Fibroblast of skin of right quadriceps (primary cell): ENCODE measurements at places on chromosomes 7 and 10.
A peak's percentile ranks its signal among the peaks of the same experiment; 100 is the strongest.

- no peak for DNase-seq
These were observed 294.2 kb downstream of the GRID1 start for GRCh38 chr10:86072413-86072812.

DNA sequence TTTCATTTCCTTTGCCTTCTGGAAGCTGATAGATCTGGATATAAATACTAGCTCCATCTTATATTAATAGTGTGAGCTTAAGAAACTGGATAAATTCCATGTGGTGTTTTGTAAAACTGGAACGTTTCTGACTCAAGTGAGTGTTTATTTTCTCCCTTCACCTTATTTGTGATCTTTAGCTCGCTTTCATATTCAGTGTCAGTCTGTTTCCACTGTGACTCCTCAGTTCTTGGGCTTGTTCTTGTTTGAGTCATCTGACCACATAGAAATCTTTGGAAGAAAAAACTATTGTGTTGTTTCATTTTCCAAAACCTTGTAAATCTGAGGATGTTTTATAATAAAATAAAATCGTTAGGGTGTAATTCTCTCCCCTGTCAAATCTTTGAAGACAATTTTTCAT lies 186.4 kb downstream of the POLR1F start:
- DNase-seq: peak; percentile 76

GRCh38 chr7:22356701-22357310 lies at the start of gene RAPGEF5:
RAPGEF5 (minus strand) TSS chr7:22357154; CDS start chr7:22357060, 94 bp downstream.
- no peak for DNase-seq

GRCh38 chr10:110706690-110707098 lies 62.6 kb downstream of the RBM20 start:
- peak; percentile 91 for DNase-seq

DNA sequence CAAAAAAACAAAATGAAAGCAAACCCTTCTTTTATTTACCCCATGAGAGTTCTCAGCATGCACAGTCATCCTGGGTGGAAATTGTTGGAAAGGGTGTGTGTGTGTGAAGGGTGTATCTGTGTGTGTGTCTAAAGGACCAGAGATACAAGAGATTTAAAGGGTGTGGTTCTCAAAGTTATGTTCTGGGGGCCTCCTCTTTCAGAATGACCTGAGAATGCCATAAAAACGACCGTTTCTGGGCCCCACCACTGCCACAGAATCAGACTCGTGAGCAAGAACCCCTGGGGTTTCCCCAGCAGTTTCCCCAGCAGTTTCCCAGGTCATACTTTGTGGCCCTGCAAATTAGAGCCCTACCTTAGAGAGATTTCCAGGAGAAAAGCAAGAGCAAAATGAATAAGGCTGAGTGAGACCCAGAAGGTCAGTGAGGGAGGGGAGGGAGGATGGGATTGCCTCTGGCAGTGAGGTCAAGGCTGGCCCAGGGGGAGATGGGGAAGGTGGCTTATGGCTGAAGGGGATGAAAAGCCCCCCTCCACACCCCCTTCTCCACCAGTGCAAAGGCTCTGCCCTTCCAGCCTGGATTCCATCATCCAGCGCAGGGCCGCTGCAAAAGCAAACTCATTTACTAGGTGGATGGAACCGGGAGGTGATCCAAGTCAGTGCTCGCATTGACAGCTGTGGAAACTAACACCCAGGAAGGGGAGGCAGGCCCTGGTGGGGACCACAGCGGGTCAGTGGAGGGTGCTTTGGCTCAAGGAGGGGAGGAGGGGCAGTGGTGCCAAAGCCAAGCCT lies 10.2 kb downstream of the PYROXD2 start:
- DNase-seq: peak; percentile 80

DNA sequence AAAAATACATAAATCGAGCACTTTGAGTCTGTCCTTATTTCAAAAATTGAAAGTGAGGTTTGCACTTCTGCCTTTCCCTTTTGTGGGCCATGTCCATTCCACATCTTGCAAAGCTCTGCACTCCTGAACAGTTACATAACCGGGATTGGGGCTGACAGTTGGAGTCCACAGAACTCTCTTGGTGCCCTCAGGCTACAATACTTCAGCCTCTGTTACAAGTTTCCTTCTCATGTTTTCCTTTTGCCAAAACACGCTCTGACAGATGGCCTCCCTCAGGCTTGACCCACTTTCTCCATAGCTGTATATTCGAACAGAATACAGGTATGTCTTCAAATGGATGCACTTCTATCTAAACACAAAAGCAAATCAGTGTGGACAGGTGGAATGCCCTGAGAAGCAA lies 335.9 kb downstream of the WDR37 start:
- no peak for DNase-seq

DNA sequence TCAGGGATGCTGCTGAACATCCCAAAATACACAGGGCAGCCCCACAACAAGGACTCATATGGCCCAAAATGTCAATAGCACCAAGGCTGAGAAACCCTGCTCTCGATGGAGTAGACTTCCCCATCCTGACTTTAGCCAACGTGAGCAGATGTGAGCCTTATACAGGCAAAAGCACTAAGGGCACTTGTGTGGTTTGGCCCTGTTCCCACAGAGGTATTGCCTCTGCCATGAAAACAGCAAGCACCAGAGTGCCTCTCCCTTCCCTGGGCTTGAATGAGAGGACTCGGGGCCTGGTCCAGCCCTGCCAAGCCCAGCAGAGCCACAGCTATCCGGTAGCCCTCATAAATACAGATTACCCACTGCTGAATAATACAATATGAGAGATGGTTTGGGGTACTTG lies 47.5 kb downstream of the ACSM6 start:
- DNase-seq: no peak

GRCh38 chr7:103149808-103150180 lies 895 bp upstream of the NAPEPLD start:
- no peak for DNase-seq

DNA sequence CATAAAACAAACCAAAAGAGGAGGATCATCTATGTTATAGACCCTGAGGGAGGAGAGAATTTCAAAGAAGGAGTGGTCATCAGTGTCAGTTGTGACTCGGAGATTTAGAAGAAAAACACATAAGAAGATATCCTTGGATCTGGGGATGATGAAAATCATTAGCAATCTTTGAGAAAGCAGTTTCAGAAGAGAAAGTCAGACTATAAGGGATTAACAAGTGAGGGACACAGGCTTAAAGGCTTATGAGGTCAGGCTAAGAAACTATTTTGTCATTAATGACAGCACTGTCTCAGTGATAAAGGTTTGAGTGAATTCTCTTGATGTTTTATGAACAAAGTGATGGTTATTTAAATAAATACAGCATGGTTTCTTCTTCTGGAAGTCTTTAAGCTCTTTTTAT lies 6.1 kb upstream of the GPR85 start:
- DNase-seq: no peak

DNA sequence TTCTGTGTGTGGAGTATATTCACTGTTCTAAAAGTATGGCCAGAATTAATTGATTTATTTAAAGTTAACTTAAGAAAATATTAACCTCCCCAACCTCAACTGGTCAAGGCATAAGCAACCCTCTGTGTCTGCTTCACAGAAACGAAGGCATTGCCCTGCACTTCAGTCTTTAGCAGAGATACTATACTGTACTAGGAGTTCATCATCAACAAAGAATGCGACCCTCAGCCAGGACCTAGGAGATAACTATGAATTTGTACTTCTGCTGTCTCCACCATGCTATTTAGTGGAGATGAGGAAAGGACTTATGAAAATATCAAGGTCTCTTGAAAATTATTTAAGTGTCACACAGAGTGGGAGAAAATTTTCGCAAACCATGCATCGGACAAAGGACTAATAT lies 35.7 kb upstream of the SEMA3D start:
- no peak for DNase-seq

- no peak for DNase-seq
These were observed 23.8 kb downstream of the PDGFA start for GRCh38 chr7:495761-496321.

- no peak for DNase-seq
These were observed 29.1 kb downstream of the GIMAP5 start for GRCh38 chr7:150766334-150766709.

- DNase-seq: no peak
These were observed 9.0 kb upstream of the PDK4 start for GRCh38 chr7:95605275-95605674.

GRCh38 chr10:124603376-124604213 lies 140.6 kb downstream of the FAM53B start:
- no peak for DNase-seq

- DNase-seq: no peak
These were observed 761 bp downstream of the PTF1A start for GRCh38 chr10:23192712-23193434.

- no peak for DNase-seq
These were observed 2.6 kb upstream of the CYP26A1 start for GRCh38 chr10:93071177-93071472.

DNA sequence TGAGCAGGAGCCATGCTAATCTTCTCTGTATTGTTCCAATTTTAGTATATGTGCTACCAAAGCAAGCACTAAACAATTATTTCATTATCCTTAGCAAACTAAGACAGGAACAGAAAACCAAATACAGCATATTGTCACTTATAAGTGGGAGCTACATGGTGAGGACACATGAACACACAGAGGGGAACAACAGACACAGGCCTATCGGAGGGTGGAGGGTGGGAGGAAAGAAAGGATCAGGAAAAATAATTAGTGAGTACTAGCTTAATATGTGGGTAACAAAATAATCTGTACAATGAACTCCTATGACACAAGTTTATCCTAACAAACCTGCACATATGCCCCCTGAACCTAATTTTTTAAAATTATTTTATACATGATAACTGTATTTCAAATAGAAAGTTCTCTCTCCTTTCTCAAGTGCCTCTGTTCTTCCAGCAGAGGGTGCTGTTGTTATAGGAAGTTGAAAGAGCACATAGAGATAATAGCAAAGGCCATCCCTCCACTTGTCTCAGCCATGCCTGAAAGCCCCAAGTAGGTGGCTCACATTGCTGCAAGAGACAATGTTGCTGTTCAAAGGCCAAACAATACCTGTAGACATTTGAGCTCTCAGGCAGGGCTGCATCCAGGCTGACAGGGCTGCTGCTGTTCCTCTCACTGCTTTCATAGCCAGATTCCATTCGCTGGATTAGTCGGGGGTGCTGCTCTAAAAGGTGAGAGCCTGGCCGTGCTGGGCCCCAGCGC lies 33.4 kb upstream of the PPP3CB start:
- DNase-seq: peak; percentile 78

DNA sequence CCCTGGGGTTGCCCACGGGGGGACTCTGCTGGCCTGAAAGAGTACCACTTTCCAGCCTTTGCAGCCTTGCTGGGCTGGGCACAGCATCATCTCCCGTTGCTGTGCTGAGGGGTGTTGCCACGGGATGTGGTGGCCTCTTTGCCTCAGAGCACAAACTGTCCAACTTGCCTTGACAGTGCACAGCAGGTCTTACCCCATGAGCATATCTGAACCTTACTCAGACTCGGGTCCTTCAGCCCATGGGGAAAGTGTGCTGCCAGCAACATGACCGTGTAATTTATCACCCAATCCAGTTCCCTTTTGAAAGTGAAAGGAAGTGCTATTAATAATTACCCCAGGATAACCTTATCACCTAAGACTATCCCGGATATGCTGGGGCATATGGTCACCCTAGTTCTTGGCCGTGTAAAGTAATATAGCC lies 46.8 kb downstream of the TBXAS1 start:
- no peak for DNase-seq

GRCh38 chr10:84329196-84329611 lies 815 bp downstream of the CCSER2 start:
- DNase-seq: peak; percentile 37

GRCh38 chr7:97307521-97308108 lies 190.1 kb downstream of the SDHAF3 start:
- no peak for DNase-seq

GRCh38 chr7:21193895-21194294 lies 234.0 kb upstream of the SP4 start:
- no peak for DNase-seq

- no peak for DNase-seq
These were observed 197.4 kb upstream of the PRPS1L1 start for GRCh38 chr7:18225067-18225466.

GRCh38 chr7:129263168-129263567 lies 38.3 kb downstream of the AHCYL2 start:
- no peak for DNase-seq

GRCh38 chr7:73852500-73852899 lies 8.5 kb upstream of the TMEM270 start:
- no peak for DNase-seq

- DNase-seq: peak; percentile 31
These were observed 212.8 kb downstream of the PTN start for GRCh38 chr7:137130751-137131158.

DNA sequence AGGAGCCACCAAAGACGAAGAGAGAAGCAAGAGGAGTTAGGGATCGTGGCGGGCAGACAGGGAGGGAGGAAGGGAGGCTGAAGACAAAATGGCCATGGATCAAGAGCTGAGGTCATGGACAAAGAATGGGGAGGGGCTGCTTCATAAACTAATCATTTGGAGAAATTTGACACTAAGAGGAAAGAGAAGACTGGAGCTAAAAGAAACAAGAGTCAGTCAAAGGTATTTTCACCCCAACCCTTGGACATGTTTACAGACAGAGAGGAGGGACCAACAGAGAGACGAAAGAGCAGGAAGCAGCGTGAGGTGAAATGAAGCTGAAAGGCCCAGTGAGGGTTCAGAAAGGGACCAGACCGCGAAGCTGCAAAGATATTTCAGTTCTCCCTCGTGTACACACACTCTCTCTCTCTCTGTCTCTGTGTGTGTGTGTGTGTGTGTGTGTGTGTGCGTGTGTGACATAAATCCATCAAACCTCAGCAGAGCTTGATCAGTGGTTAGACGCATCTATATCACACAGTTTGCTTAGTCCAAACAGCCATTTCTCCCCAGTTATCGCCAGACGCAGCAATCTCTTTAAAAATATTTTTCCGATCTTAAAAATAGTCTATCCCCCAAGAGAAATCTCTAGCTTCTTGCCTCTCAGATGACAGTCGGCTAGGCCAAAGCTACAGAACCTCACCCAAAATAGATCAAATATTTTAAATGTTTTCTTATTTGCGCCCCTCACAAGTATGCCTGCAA lies 12.5 kb upstream of the CALD1 start:
- DNase-seq: peak; percentile 70

DNA sequence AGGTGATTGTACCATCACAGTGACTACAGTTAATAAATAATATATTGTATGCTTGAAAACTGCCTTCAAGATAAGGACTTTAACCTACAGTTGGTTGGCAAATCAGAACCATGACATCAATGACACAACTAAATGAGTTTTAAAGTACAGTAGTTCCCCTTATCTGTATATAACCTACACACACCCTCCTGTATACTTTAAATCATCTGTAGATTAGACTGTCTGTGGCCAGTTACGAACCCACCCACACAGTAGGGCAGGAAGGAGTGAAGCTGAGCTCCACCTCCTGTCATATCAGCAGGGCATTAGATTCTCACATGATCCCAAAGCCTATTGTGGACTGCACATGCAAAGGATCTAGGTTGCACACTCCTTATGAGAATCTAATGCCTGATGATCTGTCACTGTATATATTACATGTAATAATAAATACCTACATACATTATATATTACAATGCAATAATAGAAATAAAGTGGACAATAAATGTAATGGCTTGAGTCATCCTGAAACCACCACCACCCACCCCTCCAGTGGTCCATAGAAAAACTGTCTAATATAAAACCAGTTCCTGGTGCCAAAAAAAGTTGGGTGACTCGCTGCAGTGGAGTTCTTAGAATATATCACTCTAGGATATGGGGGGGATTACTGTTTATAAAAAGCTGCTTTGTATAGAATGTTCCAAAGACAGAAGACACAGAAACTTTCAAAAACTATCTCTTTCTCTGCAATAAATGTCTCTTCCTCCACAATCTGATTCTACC lies 5.6 kb downstream of the TPK1 start:
- DNase-seq: peak; percentile 66

- DNase-seq: peak; percentile 84
These were observed 200.2 kb upstream of the SEMA3E start for GRCh38 chr7:83849131-83849530.
